ENCODE measurements at places on chromosomes 3 and 15. TPM values are rescaled to one million over a fixed set of nuclear protein-coding genes. Genes with fewer than 3 reads are reported as not detected.

PCSK6 gene
- 4.6 TPM for total RNA-seq

PRR20G gene
- total RNA-seq: not detected

CTXN2 gene
- not detected for total RNA-seq

DLL4 gene
- not detected for total RNA-seq

SLC38A3 gene
- total RNA-seq: 0.18 TPM

GRK7 gene
- total RNA-seq: not detected

TOMM70 gene
- 70.8 TPM for total RNA-seq

LHFPL4 gene
- total RNA-seq: not detected

ZNF619 gene
- total RNA-seq: 6.4 TPM

SPSB4 gene
- not detected for total RNA-seq

Data from activated naive CD8-positive, alpha-beta T cell treated with anti-CD3 and anti-CD28 coated beads for 36 hours (primary cell).